Mucosa of descending colon (tissue), 3 donors: ENCODE measurements at places on chromosomes 4 and X.

DNA sequence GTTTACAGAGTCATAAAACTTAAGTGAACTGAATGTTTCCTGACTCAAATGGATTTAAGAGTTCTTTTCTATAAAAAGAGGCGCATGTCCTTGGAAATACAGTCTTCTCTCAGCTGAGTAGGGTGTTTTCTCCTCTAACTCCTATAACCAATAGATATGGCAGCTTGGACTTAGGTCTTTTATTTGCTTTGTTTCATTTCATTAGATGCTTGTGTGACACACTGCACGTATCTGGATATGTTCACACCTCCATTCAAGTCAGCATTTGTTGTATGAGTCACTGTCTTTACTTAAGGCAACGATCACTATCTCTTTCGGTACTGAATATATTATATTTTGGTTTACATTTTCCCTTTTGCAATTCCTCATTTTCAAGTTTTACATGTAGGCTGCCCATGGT is 136.6 kb downstream of the ARSF start:
- DNase-seq: no peak

- peak; percentile 84 for DNase-seq
Observed at GRCh38 chr4:186765138-186765537, 41.5 kb upstream of the FAT1 start.

DNA sequence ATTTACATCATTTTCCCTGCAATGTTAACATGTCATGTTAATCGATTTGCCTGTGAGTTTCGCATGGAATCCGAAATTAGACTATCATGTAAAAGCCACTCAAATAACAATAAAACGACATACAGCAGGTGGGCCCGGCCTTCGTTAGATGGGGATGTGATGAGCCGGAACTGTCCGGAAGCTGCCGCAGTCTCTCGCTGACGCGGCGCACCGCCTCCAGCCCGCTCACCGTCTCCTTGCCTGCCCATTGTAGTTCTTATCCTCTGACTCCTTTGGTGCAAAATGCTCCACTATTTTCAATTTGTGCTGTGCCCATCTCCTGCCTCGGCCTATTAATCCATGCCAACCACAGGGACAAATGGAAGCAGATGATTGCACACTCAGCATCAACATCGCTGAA is 877.5 kb upstream of the TENM3 start:
- DNase-seq: no peak

- no peak for DNase-seq
Observed at GRCh38 chrX:6163721-6164120, 64.9 kb downstream of the NLGN4X start.

DNA sequence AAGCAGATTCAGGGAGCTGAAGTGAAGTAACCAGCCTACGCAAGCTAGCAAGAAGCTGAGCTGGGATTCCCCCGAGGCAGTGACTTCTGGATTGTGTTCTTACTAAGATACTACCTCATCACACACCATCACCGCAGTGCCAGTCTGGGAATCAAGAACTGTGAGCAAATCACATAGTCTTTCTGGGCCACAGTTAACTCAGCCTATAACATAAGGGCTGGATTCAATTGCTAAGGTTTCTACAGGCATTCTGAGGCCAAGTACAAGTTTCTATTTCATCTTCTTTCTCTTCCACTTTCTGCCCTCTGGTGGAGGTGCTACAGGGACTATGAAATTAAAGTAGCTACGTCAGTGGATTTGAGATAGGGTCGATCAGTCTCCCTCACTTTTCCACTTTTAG is 1.4 kb upstream of the CORIN start:
- peak; percentile 7 for DNase-seq

- peak; percentile 55 for DNase-seq
Observed at GRCh38 chrX:52577464-52578173, 60.8 kb upstream of the XAGE1B start.

DNA sequence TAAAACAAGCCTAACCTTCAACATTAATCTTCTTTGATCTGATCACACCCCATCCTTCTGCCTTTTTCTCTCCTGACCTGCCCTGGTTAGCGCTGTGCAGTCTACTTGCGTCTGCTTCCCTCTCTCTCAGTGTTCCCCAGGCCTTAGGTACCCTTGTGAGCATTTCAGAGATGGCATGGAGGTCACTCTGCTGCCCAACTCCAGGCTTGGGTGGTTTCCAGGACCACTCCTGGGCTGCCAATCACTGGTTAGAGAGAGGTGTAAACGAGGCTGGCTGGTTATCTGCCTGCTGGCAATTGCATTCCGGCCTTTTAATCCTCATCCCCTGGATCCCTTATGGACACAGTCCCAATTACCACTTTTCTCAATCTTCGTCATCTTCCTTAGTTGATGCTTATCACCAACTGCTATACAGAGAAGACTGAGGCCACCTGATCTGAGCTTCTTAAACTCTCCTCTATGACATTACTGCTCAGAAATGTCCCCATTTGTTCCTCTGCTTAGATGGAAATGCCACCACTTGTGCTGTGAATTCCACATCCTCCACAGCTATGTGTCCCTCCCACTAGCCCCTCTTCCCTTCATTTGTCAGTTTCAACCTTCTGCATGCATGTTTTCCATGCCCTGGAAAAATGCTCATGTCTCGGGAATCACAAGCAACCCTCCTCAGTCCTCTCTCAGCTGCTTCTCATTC is 29.0 kb upstream of the BCLAF3 start:
- no peak for DNase-seq

- peak; percentile 50 for DNase-seq
Observed at GRCh38 chr4:42628740-42629139, 28.2 kb downstream of the ATP8A1 start.

- DNase-seq: no peak
Observed at GRCh38 chr4:186146458-186146857, 42.0 kb downstream of the FAM149A start.

- DNase-seq: no peak
Observed at GRCh38 chrX:39750256-39750790, 347.4 kb downstream of the BCOR start.
